Activated T-helper 17 cell treated with anti-CD3 and anti-CD28 coated beads, Interleukin-2, amount 50 U/mL, for 72 hours (primary cell): ENCODE measurements at places on chromosomes 1 and 21.

- no peak for ATAC-seq
These were observed 19.8 kb downstream of the SPOCD1 start for GRCh38 chr1:31795801-31796621.

- ATAC-seq, result peak; percentile 74
These were observed at the start of gene METTL25B for GRCh38 chr1:156727926-156728598. Gene METTL25B, plus strand, starts transcription at chr1:156728469. Its CDS starts 636 bp downstream, at chr1:156729105.

DNA sequence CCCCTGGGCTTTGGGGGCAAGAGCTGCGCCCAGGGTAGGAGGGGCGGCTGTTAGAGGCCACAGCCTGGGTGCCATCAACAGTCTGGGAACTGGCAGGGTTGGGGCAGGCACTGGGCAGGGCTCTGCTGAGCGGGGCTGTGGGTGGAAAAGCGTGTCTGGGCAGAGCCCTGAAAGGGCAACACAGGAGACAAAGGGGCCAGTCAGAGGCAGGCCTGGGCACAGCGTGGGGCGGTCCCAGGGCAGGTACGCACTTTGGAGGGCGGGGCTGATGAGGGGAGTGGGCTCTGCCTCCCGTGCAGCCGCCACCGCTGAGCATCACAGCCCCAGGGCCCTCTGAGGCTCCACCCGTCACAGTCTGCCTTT is 13.9 kb downstream of the CELSR2 start:
- peak; percentile 40 for ATAC-seq

DNA sequence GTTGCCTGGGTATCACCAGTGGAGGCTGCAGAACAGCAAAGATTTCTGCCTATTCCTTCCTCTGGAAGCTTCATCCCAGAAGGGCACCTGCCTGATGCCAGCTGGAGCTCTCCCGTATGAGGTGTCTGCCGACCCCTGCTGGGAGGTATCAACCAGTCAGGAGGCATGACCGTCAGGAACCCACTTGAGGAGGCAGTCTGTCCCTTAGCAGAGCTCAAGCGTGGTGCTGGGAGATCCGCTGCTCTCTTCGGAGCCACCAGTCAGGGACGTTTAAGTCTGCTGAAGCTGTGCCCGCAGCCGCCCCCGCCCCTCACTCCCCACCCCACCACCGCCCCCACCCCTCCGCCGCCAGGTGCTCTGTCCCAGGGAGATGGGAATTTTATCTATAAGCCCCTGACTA is 23.1 kb upstream of the HFM1 start:
- ATAC-seq, result no peak

DNA sequence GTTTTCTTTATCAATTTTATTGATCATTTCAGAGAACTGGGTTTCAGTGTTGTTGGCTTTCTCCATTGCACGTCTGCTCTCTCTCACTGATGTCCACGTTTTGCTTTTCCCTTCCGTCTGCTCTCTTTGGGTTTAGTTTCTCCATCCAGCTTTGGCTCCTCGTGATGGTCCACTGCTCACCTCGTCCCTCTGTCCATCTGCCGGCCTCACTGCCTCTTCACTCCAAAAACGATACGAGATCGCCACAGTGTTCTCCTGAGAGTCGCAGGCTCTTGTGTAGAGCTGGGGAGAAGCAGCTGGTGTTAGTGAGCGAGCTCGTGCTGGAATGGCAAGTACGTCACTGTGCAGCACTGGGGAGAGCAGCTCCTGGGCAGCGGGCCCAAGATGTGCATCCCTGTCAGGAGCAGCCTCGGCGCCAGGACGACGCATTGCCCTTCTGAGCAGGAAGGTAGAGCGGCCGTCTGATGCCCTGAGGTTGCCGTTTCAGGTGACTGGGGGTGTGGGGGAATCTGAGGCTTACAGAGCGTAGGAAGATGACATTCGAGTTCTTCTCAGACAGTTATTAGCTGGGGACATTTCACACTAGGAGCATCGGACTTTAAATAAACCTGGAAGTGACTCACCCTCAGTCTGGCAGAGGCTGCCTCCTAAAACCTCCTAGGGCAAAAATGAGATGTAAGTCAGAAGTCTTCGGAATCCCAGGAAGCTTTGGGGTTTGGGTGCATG is 31.4 kb upstream of the PCBP3 start:
- ATAC-seq, result no peak

GRCh38 chr1:218588540-218589172 is 243.5 kb downstream of the TGFB2 start:
- no peak for ATAC-seq

DNA sequence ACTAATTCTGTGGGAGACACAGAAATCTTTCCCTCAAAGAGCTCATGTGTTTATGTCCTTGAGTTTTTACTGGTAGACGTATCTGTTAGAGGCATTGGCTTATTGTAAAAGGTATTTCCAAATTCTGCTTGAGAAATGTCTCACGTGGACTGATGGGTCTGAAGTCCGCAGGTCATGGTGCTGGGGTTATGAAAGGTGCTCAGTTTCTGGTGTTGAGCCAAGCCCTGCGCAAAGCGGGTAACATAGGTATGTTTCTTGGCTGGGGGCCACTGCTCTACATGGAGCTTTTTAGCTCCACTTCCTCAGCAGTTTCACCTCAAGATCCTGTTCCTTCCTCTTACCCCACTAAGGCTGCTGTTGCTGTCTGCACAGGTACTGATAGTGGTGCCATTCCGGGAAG is 10.8 kb downstream of the UTP25 start:
- ATAC-seq, result no peak

DNA sequence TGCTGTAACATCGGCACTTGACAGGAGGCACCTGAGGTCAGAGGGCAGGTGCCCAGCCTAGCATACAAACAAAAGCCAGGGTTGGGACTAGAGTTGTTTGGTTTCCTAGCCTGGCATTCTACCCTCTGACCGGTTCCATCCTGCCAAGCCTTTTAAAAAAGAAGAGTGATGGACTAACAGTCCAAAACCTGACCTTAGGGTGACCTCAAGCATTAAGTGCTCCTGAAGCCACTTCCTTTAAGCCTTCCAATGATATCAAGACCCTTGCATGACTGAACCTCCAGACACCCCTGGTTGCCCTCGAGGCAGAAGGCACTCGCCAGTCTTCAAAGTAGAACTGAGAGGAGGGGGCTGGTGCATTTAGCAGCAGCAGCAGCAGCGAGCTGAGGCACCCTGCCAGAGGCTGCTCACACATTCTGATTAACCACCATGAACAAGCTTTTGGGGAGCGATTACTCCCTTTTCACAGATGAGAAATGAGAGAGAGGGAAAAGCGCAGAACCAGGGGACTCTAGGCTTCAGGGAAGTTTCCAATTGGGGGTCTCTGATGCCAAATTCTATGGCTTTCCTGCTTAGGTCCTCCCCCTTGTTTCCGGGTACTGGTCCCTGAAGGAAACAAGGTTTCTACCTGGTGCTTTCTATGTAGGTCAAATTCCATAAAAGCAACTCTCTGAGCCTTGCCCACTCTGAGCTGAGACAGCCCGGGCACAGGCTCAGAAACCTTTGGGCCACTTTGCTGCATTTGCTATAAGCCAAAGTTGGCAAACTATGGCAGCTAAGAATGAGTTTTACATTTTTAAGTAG is 9.2 kb downstream of the SLC2A1 start:
- no peak for ATAC-seq

DNA sequence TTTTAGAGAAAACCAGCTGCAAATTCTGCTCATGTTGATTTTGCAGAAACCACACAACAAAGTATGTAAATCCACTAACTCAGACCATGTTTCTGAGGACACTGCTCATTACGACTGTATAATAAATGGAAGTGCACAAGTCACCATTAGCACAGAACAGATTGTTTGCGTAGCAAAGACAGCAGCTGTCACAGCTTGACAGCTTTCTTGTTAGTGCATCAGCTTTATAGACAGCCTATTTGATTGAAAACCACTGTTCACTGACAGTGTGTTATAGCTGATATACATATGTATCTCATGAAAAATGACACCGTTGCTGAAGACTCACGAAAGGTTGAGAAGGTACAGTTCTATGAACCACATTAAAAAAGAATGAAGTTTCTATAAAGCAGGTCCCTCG is 560.2 kb upstream of the ZRANB2 start:
- ATAC-seq, result no peak

DNA sequence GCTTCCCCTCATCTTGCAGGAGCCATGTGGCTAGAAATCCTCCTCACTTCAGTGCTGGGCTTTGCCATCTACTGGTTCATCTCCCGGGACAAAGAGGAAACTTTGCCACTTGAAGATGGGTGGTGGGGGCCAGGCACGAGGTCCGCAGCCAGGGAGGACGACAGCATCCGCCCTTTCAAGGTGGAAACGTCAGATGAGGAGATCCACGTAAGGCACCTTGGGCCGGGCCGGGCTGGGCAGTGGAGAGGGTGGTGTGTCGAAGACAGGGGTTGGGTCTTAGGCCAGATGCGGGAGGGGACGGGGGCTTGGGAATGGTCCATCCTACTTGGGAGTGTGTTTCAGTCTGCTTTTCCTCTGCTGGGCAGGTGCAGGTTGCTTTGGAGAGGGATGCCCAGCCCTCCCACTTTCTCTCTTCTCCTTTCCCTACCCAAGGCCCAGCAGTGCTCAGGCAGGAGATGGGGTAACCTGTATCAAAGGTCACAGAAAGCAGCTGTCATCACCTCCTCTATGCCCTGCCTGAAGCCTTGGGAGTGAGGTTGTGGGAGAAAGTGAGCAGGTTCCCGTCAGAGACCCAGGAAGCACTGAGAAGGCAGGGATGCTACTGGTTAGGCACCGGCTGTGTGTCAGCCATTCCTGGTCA is 18.9 kb downstream of the EPHX1 start:
- ATAC-seq, result no peak

- ATAC-seq, result no peak
These were observed 17.3 kb upstream of the RHBDL2 start for GRCh38 chr1:38958967-38959366.

- no peak for ATAC-seq
These were observed 43.1 kb upstream of the PTPRC start for GRCh38 chr1:198595765-198596164.

DNA sequence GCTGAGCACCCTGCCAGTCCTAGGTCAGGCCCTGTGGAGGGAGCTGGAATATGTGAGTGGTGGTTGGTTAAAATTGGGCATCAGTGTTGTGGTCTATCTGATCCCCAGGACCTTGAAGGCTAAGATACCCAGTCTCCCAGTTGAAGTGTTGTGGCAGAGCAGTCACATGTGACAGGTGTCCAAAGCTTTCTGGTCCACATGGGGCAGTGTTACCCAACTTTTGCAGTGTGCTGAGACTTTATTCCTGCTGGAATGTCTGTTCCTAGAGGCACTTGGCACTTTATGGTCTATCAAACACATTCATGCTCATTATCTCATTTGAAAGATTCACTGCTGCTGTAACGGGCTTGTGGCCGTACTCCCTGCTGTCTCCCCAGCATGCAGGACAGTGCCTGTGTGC is 21.0 kb upstream of the LORICRIN start:
- ATAC-seq, result no peak

GRCh38 chr21:41668686-41669532 is 97.9 kb downstream of the RIPK4 start:
- no peak for ATAC-seq

GRCh38 chr1:175826705-175827104 is 83.3 kb upstream of the TNR start:
- no peak for ATAC-seq

DNA sequence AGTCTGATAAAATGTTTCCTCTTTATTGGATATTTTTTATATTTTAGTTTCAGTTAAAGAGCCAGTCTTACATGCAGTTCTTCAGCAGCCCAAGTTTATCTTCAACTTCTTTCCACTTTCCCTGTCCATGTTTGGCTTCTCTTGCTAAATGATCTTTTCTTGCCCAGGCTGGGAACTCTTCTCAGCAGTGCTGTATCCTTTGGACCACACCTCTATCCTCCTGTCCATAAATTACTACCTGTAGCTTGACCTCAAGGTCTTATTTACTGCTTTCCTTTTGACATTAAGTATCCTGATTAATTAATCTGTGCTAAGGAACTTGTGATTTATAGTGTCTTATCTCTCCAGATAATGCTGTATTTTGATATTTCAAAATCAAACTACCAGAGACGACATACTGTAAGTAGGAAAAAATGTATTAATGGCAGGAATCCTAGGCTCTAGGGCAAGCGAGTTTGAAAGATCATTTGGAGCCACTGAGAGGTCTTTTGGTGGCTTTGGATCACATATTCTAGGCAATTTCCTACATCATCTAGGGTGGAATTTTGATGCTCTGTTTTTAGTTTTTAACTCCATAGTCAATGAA is 20.5 kb upstream of the PDC start:
- no peak for ATAC-seq

DNA sequence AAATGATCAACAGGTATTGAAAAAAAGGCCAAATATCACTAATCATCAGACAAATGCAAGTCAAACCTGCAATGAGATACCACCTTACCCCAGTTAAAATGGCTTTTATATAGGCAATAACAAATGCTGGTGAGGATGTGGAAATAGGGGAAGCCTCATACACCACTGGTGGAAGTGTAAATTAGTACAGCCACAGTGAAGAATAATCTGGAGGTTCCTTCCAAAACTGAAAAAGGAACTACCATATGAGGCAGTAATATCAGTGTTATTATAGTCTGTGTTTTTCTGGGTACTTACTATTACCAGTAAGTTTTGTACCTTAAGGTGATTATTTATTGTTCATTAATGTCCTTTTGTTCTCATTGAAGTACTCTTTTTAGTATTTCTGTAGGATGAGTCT is 201.3 kb downstream of the MRPL39 start:
- no peak for ATAC-seq

DNA sequence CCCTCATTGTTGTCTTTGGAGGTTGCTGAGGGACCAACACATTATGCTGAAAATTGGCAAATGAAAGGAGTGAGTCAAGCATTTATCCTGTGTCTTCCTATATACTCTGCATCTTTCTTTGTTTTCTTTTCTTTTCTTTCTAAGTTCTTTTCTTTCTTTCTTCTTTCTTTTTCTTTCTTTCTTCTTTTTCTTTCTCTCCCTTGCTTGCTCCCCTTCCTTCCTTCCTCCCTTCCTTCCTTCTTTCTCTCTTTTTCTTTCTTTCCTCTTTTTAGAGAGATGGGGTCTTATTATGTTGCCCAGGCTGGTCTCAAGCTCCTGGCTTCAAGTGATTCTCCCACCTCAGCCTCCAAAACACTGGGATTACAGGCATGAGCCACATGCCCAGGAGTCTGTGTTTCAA is 28.3 kb upstream of the COX20 start:
- no peak for ATAC-seq

- ATAC-seq, result no peak
These were observed 111.8 kb upstream of the ATP1A1 start for GRCh38 chr1:116261227-116261626.

GRCh38 chr21:45545236-45545570 is 3.0 kb upstream of the SLC19A1 start:
- ATAC-seq, result no peak

- no peak for ATAC-seq
These were observed 132.1 kb downstream of the DYRK1A start for GRCh38 chr21:37498664-37499063.
